Suprapubic skin (tissue), 4 donors: ENCODE measurements at places on chromosomes 5 and 9.

- no peak for DNase-seq
These were observed 25.3 kb downstream of the CAMSAP1 start for GRCh38 chr9:135882011-135882410.

DNA sequence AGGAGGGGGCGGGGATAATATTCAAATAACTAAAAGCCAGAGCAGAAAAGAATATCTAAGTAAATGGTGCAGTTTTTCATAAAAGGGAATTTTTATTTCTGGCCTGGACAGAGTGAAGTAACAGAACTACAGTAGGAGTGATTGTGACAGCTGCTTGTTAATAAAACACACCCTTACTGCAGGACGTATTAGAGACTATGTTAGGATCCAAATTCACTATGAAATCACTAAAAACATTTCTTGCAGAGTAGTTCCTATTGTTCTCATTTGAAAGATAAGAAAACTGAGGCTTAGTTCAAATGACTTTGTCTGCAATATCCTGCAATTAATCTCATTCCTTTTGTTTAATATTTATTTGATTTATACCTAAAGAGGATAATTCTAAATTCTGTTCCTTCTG is 39.5 kb downstream of the FAM174A start:
- DNase-seq, result no peak

DNA sequence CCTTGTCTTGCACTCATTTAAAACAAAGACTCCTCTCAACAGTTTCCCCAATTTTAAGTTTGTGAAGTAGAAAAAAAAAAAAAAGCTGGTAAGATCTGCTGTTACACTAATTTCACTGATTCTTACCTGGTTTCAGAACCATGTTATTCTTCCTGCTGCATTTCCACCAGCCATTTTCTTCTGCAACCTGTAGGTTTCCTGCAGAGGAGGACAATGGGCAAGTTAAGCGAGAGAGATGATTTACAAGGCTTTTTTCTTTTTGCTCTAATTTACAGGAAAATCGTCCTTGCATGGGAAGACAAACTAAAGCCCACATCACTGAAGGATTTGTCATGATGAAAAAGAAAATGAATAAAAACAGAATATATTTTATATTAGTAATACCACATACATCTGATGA is 86.0 kb upstream of the SMARCA2 start:
- DNase-seq, result no peak

- DNase-seq, result no peak
These were observed 39.7 kb downstream of the ZNF366 start for GRCh38 chr5:72467461-72467860.

- no peak for DNase-seq
These were observed 4.3 kb downstream of the ZNF462 start for GRCh38 chr9:106867286-106867685.
